Uterus (tissue), 4 donors: ENCODE measurements at places on chromosomes 11 and 22. TPM values are rescaled to one million over a fixed set of nuclear protein-coding genes. Genes with fewer than 3 reads are reported as not detected.

KCNK4 gene
- total RNA-seq, result not detected

CEP164 gene
- total RNA-seq, result 16.4 TPM

DNA sequence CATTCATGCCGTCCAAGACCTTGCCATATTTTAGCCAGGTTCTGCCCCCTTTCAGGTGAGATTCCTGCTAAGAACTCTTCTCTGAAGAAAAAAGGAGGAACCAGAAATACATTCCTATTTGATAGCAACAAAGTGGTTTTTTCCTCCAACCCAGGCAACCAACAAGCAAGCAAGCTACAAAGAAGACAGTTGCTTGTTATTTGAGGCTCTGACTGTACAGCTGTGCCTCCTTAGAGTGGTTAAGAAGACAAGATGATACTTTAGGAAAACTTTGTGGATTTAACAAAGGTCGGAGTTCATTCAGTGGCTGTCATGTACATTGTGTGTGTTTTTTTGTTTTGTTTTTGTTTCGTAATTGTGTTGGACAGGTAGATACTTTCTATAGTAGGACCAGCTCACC is 21.7 kb downstream of the TEAD1 start:
- DNase-seq, result no peak

CDON gene
- 207 TPM for total RNA-seq

DNA sequence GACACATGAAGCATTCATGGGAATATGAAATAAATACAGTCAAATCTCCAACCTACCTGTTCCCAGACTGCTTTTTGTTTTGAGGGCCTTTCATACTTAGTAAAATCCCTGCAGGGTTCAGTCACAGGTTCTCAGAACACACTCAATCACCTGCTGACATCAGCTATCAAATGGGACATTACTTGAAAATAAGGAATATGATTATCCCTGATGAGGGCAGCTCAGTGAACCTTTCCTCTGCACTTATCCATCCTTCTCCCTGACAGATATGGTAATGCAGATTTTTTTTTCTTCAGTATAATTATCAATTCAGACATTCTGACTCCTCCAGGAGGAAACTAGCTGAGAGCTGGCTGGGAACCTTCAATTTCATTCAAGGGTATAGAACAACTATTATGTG is 1127.4 kb upstream of the CCDC90B start:
- DNase-seq, result no peak

GRCh38 chr11:11740073-11740702 is 101.6 kb upstream of the USP47 start:
- no peak for DNase-seq

DNA sequence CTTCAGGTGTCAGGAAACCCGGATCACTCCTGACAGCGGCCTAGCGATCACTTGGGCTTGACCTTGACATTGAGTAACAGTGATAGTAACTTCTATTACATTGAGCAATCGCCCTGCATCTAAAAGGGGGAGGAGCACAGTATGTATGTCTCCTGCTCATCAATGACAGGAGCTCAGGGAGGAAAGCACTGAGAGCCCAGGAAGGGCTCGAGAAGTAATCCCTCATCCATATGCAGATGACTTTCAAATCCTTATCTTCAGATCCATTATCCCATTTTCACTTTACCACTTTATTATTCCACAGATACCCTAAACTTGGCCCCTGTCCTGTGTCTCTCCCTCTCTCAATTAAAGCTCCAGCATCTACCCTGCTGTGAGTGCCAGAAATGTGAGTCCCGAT is 47.8 kb downstream of the ABTB2 start:
- DNase-seq, result no peak
